ENCODE measurements at places on chromosomes 16 and 17.

GRCh38 chr17:61289408-61290385, 109.9 kb upstream of the TBX2 start:
- DNase-seq, result no peak

- DNase-seq, result no peak
Observed at GRCh38 chr16:73220836-73221235, 172.9 kb upstream of the ZFHX3 start.

- no peak for DNase-seq
Observed at GRCh38 chr16:30886145-30886544, 7.7 kb downstream of the BCL7C start.

DNA sequence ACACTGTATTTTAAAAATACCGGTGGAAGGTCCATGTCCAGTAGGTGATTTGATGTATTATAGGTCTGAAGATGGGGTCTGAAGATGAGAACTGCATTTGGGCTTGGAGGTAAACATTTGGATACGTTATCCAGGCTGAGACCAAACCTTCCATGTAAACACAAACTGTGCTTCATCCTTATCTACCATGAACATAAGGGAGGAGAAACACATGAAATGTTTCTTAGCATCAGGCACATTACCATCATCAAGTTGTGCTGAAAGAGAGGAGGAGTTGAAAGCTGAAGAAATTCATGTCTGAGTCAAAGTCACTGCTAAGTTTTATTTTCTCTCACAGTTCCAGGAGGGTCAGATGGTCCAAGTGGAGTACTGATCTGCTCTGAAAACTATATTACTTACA, 11.4 kb downstream of the SF3B3 start:
- no peak for DNase-seq

GRCh38 chr17:4165301-4166010, 22.5 kb downstream of the CYB5D2 start:
- no peak for DNase-seq

GRCh38 chr16:8958344-8959167, 5.2 kb downstream of the USP7 start:
- DNase-seq, result no peak

GRCh38 chr17:50692448-50693035, 15.2 kb downstream of the ANKRD40 start:
- DNase-seq, result no peak

DNA sequence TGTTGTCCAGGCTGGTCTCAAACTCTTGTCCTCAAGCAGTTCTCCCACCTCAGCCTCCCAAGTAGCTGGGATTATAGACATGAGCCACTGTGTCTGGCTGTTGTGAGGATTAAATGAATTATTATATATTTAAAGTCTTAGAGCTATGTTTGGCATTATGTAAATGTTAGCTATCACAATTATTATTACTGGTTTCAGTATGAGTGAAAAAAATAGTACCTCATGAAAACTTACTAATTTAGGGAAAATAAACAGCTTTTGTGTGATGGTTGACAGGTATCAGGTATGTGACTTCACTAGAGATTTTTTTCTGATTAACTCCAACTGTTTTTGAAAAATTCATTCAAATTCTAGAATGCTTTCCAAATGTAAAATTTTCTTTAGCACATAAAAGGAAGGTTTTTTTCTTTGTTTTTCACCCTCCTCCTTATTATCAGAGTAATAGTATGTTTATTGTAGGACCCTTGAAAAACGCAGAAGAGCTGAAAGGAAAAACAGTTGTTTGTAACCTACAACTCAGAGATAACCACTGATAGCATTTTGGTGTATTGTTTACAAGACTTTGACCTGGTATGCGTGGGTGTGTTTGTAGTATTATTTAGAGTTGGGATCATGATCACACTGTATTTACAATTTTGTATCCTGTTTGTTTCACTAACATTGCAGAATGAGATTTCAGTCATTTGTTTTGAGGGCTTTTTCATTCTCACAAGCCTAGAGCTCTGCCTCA, 13.2 kb downstream of the NLK start:
- no peak for DNase-seq

DNA sequence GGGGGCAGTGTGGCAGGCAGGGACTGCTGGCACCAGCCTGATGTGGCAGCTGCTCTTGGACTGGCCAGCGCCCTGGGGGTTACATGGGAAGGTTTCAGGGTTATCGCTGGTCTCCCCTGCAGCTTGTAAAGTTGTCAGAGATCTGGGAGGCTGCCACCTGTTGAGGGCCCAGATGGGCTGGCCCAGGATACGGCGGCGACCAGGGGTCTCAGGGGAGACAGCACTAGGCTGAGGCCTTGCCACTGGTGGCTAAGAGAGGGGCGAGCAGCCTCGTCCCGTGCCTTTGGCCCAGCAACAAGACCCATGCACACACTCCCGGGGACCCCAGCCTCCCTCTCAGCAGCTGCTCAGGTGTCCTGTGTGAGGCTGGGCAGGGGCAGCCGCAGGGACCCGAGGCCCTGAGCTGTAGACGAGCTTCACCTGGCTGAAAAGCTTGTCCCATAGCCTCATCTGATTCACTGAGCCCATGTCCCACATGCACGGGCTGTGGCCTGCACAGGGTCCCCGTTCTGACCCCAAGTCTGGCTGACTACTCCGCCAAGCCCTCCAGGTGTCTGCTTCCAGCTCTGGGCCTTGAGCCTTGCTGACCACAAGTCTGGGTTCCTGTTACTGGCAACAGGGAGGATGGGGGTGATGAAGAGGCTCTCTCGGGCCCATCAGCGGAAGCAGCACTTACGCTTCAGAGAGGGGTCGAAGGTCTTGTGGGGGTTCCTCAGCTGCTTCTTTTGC, 6.2 kb downstream of the DUS1L start:
- no peak for DNase-seq

DNA sequence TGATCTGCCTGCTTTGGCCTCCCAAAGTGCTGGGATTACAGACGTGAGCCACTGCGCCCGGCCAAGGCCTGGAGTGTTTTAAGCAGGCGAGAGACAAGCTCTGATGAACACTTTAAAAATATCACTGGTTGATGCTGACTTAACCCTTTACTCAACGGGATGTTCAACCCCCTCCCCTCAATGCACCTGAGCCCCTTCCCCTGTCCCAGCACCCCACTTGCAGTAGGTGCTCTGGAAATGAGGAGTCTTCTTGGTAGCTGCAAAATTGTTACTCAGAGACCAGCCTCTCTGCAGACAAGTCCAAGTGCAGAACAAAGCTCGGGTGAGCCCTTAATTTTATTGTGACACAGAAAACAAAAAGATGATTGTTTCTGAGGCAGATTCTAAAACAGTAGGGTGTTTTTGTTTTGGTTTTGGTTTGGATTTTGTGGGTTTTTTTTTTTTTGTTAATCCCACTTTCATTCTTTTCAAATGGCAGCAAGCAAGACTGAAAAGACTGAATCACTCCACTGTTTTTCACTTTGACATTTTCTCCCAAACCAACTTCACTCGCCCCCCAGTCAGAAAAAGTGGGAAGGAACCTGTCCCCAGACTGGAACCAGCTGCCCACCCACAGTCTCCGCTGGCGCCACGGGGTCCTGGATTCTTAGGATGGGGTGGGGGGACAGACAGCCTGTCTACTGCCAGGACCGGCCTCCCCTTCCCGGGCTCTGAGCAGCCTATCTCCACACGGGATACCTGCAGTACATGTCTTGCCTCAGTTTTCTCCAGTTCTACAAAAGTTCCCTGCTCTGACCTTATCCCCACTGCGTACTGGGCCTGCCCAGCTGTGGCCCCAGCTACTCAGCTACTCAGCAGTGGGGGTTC, 5.2 kb upstream of the PLLP start:
- no peak for DNase-seq

GRCh38 chr17:71963351-71963750, 157.5 kb upstream of the SOX9 start:
- no peak for DNase-seq

- DNase-seq, result no peak
Observed at GRCh38 chr17:17922070-17922614, 50.1 kb downstream of the TOM1L2 start.

- peak; percentile 61 for DNase-seq
Observed at GRCh38 chr16:49857423-49858181, 1.7 kb upstream of the ZNF423 start.

- no peak for DNase-seq
Observed at GRCh38 chr16:85193115-85193493, 80.8 kb upstream of the CIBAR2 start.

DNA sequence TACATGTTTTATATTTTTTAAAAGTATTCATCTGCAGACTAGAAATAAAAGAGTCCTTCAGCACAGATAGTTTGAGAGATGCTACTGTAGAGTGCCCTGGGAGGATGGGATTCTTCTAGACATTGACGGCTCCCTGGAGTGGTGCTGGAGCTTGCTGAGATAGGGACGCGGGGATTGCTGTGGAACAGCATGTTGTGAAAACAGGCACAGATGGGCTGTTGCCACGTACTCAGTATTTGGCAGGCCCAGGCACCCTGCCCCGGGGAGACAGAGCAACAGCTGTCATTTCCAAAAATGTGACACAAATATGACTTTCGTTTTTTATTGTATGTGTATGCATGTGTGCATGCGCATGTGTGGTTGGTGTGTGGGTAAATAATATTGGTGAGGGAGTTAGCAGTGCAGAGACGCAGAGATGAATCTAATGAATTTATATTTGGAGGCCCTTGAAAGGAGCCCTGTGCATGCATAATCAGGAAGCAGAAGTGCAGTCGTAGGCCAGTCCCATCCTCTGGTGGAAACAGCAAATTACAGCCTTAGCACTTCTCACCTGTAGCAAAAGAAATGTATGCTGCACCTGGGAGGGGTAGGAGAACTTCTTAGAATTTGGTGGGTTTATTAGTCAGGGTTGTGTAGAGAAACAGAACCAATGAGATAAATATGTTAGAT, 6.2 kb upstream of the ABCA8 start:
- no peak for DNase-seq

- no peak for DNase-seq
Observed at GRCh38 chr17:45577571-45578279, 87.2 kb upstream of the PLEKHM1 start.

DNA sequence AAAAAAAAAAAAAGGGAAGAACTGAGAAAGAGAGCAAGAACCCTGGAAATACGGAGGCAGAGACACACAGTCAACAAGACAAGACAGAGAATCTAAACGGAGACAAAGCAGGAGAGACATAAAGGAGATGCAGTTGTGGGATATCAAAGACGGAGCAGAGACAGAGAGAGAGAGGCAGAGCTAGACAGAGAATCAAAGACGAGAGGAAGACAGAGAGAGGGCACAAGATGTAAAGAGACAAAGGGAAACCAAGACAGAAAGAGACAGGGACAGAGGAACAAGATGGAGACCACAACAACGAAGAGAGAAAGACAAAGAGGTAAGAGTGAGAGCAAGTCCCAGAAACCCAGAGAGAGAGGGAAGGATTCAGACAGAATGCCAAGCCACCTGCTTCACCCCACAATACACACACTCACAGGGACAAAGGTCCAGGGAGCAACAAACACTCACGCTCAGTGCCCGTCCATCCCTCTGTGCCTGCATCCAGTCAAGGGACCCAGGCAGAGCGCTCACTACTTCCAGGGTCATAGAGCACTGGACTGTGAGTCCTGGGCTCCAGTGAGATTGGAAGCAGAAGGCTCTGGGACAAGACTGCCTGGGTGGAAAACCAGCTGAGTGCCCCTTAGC, 88.9 kb downstream of the C16orf78 start:
- no peak for DNase-seq

DNA sequence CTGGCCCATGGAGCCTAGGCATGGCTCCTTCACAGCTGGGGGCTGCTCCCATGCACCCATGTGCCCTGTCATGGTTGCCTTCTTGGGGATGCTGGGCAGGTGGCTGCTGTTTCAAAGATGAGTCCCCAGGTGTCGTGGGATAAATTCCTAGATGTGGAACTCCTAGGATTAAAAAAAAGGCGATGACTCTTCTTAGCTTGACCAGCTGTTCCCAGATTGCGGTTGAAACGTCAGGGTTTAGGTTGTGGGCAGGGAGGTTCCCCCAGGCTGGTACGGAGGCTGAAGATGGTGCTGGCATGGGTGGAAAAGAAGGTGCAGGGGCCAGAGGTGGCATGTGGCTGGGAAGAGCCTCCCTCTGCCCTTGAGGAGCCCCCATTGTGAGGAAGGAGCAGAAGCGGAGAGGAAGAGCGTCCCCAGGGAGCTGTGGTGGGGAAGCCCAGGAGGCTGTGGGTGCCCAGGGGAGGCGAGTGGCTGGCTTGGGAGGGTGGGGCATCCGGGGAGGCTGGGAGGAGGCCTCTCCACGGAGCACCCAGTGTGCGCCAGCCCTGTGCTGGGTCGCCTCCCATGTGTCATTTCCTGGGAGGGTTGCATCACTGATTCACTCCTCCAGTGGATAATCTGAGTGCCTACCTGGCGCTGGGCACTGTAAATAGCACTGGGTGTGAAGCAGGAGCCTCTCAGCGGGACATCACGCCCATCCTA, 7.5 kb upstream of the KCNJ12 start:
- no peak for DNase-seq

- DNase-seq, result no peak
Observed at GRCh38 chr17:65389426-65389825, 172.0 kb downstream of the AXIN2 start.

DNA sequence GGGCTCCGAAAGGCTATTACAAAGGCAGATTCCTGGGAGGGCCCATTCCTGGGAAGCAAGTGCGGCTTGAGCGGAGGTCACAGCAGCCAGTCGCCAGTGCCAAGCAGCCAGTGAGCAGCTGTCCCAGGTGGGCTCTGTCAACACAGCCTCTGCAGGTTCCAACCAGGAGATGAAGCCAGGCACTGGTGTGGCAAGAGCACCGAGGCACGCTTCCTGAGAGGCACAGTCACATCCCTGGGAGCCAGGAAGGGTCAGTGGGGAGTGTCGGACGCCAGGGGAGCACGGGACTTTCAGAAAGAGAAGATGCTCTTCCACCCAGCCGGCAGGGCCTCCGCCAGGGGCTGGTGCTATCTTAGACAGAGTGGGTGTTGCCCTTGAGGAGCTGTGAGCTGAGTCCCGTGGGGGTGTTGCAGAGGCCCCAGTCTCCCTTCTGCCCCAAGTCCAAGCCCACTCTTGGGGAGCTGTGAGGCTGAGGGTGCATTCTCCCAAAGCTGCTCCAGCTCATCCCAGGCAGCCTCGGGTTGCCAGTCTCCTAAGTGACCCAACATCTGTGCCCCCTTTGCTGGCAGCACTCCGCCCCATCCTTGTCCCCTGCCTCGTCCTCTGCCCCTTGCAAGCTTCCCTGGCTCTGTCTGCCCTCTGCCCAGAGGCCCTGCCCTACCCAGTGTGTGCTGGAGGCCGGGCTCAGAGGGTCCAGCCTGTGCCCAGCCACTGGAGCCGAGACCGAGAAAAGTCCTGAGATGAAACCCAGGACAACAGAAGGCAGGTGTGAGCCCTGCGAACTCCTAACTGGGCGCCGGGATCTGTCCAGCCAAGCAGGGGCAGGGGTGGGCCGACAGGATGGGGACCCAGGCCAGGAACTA, 6.6 kb downstream of the UBALD1 start:
- no peak for DNase-seq

DNA sequence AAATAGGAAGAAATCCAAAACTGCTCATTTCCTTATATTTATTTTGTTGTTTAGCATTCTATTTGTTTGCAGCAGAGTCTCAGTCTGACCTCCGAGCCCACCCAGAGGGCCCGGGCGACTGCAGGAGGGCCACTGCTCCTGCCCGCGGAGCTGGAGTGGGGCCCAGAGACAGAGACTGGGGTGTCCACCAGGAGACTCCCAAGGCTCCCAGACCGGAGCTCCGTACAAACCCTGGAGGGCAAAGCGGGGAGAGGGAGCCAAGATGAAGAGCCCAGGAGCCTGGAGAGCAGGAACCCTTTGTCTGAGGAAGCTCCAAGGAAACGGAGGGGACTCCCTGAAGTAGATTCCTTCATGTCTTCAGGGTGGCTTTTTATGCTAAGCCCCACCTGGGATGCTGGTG, 57.9 kb downstream of the AXIN2 start:
- DNase-seq, result no peak
